ENCODE measurements at places on chromosomes 16 and 17.

DNA sequence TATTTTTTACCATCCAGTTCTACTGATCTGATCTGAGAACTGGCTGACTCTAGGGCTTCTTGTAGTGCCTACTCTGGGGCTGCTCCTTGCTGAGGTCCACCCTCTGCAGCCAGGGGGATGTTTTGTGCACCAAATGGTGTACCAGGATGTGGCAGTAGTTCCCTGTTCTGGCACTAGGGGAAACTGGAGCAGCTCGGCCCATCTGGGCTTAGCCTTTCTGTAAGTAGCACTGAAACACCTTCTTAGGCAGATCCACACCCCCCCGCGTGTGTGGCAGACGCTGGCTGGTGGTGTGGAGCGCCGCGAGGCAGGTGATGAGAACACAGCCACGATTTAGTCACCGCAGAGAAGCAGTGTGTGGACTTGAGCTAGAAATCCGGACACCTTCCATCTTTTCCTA lies 17.0 kb downstream of the DUSP14 start:
- no peak for DNase-seq

GRCh38 chr16:82328881-82329469 lies 159.0 kb upstream of the MPHOSPH6 start:
- DNase-seq = no peak

DNA sequence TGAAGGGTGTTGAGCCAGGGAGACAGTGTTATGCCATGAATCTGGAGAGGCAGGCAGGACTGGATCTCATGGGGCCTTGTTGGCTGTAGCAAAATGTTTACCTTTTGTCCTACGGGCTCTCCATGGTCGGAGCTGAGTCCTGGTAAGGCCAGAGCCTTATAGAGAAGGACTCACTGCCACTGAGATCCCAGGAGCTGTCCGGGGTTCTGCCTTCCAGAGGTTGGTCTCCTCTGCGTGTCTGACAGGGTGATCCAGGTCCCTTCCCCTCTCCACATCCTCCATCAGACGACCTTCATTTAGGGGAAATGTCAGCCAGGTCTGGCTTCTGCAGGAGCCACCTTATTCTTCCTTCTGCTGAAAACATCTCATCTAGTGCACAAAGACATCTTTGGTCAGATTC lies 285.2 kb upstream of the N4BP1 start:
- no peak for DNase-seq

DNA sequence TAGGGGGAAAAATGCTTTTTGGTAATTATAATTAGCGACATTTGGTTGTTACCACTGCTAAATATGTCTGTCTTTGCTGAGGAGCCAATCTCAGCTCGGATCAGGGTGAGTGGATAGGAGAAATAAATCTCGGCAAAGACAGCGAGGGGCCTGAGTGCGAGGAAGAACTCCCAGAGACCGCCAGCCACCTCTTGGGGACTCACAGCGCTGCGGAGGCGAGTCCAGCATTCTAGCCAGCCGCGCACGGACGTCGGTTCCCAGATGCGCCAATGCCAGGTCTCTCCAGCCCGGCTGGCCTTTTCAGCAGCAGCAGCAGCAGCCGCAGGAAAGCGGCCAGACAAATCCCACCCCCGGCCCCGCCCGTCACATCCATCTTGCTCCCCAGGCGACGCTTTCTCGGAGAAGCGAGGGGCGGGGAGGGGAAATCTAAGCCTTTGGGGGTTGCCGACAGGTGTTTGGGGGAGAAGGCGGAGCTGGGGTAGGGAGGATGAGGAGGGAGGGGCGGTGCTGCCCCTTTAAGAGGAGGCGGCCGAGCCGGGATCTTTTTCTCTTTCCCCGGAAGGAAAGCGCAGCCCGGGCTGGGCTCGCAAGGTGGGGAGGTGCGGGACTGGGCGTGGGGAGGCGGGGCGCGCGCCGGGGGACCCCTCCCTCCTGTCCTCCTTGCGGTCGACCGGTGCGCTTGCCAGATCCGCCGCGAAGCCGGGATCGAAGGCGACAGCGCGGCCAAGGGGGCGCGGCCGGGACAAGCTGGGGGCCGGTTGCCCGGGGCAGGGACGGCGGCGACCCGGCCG lies at the start of gene ITGA3:
Gene ITGA3 (plus strand): TSS at position 685 of the 791 bp plus-strand sequence. CDS start 330 bp downstream, outside the sequence.
- DNase-seq = peak; percentile 78

- DNase-seq = no peak
Observed at GRCh38 chr16:14011846-14012245, 59.3 kb upstream of the MRTFB start.

DNA sequence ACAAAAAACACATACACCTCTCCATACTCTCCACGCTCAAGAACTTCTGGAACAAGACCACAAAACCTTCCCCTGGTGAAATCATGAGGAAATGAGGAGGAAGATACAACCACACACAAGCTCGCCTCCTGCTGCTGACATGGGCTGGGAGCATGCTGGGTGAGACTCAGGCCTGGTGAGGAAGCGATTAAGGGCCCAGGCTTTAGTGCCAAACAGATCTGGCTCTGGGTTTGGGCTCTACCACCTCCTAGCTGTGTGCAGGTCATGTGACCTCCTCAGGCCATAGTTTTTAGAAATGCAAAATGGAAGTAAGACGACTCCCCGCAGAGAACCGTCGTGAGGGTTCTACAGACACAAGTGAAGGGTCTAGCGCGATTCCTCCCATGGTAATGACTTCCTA lies 41.3 kb downstream of the VAC14 start:
- no peak for DNase-seq

All from caudate nucleus (tissue), 63 donors.